Renal cortical epithelial cell (primary cell): ENCODE measurements at places on chromosomes 12 and 14.
A peak's percentile ranks its signal among the peaks of the same experiment; 100 is the strongest.

GRCh38 chr12:76020731-76021672 is 10.6 kb downstream of the PHLDA1 start:
- DNase-seq: peak; percentile 99

- peak; percentile 41 for DNase-seq
Measured at GRCh38 chr14:67941456-67942018, 122.0 kb downstream of the RAD51B start.

DNA sequence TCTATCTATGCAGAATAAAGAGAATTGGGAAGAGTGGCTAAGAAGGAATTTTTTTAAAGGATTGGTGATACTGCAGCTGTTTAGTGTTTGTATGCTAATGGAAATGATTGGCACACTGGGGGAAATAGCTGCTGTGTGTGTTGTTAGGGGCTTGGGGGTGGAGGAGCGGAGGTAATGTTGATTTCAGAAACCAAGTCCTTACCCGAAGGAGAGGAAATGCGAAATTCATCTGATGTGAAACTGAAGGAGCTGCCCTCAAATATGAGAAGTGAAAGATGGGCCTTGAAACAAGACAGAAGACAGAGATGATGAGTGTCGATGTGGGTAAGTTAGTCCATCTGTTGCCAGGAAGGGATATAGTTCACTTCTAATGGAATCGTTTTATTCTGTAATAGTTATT is 21.2 kb upstream of the RNASE12 start:
- DNase-seq: no peak

GRCh38 chr12:26122061-26122680 is 2.7 kb downstream of the BHLHE41 start:
- no peak for DNase-seq

DNA sequence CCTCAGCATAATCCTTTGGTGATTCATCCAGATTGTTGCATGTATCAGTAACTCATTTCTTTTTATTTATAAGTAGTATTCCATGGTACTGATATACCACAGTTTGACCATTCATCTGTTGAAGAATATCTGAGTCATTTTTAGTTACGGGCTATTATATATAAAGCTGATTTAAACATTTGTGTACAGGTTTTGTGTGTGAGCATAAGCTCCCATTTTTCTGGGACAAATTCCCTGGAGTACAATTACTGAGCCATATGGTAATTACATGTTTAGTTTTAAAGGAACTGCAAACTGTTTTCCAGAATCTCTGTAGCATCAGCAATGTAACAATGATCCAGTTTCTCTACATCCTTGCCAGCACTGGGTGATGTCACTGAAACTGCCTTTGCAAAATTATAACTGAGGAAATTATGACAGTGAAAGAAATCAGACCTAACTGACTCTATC is 236.2 kb upstream of the KRR1 start:
- DNase-seq: peak; percentile 77

- DNase-seq: no peak
Measured at GRCh38 chr12:2222691-2223090, 169.9 kb downstream of the CACNA1C start.

GRCh38 chr14:37586797-37587130 is 8.3 kb downstream of the FOXA1 start:
- no peak for DNase-seq

- DNase-seq: no peak
Measured at GRCh38 chr12:14558473-14558959, 9.2 kb downstream of the PLBD1 start.

- no peak for DNase-seq
Measured at GRCh38 chr12:107493666-107494065, 191.9 kb upstream of the PWP1 start.

DNA sequence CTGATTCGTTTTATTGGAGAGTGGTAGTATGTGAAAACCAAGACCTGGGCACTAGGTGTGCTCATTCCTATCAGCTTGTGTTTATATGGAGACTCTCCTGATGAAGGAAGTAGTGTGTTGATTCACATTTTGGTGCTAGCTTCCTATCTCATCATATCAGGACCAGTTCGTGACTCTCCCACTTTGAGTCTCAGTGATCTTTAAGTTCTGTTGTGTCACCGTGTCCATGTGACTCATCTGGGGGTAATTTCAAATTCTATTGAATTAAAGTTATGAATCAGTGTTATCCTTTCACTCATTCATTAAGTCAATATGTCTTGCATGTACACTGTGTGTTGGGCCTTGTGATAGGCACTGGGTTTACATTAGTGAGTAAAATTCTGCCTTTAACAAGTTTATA is 180.2 kb downstream of the CACNA1C start:
- no peak for DNase-seq

DNA sequence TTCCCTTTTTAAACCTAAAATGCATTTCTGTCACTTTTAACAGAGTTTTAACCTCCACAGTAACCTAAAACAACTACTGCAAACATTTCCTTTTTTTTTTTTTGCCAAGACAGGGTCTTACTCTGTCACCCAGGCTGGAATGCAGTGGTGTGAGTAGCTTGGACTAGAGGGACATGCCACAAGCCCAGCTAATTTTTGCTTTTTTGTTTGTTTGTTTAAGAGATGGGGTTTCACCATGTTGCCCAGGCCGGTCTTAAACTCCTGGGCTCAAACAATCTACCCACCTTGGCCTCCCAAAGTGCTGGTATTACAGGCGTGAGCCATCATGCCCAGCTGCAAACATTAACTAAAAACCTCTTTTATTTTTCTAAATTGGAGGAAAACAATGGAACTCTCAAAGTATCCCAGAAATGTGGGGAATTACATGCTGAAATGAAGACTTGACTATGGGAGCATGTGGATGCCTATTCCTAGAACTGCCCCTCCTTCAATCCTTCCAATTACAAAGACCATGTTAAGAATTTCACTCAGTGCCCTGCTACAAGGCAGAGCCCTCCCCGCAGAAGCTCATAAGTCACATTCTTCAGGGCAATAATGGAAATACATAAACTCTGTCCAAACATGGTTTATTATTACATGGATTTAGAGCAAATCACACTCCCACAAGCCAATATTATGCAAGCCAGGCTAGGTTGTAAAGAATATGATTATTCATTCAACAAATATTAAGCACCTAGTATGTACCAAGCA is 66.9 kb downstream of the C12orf56 start:
- peak; percentile 10 for DNase-seq

DNA sequence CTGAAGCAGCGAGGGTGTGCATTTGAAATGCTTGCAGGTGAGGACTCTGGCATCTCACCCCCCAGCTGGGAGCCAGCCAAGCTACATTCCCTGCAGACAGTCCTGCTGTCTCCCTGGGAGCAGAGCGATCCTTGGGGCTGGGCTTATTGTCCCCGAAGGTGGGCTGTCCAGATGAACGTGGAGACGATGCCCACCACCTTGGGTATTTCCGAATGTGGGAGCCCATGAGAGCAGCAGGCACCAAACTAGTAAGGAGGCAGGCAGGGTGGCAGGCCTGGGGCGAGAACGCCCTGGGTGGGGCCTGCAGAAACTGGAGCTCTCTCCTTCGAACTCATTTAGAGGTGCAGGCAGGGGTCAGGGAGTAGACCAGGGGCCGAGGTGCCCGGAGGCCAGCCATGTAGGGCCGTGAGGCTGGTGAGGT is 18.5 kb downstream of the ZBTB42 start:
- DNase-seq: no peak

DNA sequence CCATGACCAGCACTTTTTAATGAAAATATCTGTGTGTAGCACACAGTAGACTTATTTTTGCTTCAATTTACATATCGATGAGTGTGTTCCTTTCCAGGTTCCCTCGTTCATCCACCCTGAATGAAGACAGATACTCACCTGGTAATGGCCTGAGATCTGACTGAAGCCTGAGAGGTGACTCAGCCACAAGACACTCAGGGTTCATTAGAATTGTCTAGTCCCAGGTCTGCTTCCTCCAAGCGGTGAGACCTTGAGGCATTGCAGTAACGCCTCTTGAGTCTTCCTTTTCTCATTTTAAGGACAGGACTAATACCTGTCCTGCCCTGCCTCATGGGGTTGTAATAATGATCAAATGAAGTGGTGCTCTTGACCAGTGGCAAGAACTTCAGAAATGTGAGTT is 11.5 kb upstream of the KCNK13 start:
- DNase-seq: no peak

GRCh38 chr12:122161682-122162081 is 12.3 kb downstream of the IL31 start:
- no peak for DNase-seq

- DNase-seq: no peak
Measured at GRCh38 chr14:58765418-58765831, 127.7 kb downstream of the DACT1 start.

GRCh38 chr14:70148351-70148750 is 40.4 kb downstream of the SLC8A3 start:
- DNase-seq: no peak

- no peak for DNase-seq
Measured at GRCh38 chr12:10614056-10614370, 604 bp upstream of the MAGOHB start.

- DNase-seq: peak; percentile 10
Measured at GRCh38 chr14:22737052-22737451, 29.4 kb upstream of the OXA1L start.

GRCh38 chr12:27975222-27976136 is 2.9 kb upstream of the PTHLH start:
- peak; percentile 35 for DNase-seq

DNA sequence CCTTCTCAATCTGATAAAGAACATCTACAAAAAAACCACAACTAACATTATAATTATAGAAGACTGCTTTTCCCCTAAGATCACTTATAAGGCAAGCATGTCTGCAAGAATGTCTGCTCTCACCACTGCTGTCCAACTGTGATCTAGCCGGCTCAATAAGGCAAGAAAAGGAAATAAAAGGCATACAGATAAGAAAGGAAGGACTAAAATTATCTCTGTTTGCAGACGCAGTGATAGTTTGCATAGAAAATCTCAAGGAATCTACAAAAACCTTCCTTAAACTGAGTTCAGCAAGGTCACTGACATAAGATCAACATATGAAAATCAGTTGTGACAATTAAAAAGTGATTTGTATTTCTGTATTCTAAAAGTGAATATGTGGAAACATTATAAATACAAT is 138.0 kb upstream of the EGLN3 start:
- DNase-seq: no peak

DNA sequence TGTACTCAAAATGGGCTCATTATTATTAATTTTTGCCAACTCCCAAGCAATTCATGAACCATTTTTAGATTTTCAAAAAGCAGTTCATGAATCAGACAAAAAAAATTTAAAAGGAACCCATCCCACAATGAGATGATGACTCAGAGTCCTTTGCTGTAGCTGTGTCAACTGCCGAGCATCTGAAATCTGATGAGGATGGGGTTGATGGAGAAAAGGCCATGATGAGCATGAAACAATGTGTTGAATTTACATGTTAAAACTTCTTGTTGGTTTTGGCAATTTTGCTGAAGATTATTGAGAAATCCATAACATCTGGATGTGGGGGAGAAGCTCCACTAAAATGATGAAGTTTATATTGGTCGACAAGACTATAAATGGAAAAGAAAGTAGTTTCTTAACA is 378.0 kb downstream of the FOXG1 start:
- no peak for DNase-seq

- peak; percentile 62 for DNase-seq
Measured at GRCh38 chr14:69387311-69387710, 10.8 kb downstream of the ERH start.

DNA sequence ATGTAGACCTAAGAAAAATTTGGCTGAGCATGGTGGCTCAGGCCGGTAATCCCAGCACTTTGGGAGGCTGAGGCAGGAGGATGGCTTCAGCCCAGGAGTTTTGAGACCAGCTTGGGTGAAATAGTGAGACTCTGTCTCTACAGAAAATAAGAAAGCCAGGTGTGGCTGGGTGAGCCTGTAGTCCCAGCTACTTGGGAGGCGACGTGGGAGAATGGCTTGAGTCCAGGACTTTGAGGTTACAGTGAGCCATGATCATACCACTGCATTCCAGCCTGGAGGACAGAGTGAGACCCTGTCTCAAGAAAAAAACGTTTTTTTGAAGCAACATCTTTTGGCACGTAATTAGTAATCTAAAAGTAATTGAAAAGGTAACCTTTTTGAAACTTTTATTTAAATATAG is 70.9 kb downstream of the FERMT2 start:
- peak; percentile 48 for DNase-seq

- DNase-seq: peak; percentile 15
Measured at GRCh38 chr12:109549613-109550270, 23.6 kb downstream of the MMAB start.

DNA sequence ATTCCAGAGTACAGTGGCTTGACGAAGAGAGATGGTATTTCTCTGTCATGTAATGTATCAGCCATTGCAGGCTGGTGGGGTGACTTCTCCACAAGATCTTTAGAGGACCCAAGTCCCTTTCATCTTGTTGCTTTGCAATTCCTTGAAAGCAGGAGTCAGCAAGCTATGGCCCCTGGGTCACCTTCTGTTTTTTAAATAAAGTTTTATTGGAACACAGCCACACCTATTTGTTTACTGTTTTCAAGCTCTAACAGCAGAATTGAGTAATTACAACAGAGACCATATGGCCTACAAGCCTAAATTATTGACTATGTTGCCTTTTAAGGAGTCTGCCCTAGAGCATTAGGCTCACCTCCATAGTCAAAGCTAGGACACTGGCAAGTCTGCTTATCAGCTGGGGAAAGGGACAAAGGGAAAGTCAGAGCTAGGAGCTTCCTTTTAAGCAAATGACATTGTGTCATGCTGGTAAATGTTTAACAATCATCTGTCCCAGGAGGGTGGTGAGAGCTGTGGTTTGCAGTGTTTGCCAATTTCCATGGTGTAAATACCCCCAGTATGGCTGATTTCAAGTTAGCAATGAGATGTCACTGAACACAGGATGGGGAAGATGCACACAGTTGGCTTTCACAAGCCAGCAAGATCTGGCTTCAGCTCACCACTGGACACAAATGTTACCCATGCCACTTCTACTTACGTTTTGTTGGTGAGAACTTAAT is 87.7 kb upstream of the PWP1 start:
- peak; percentile 26 for DNase-seq

- peak; percentile 16 for DNase-seq
Measured at GRCh38 chr12:22670762-22671161, 45.8 kb downstream of the ETNK1 start.

DNA sequence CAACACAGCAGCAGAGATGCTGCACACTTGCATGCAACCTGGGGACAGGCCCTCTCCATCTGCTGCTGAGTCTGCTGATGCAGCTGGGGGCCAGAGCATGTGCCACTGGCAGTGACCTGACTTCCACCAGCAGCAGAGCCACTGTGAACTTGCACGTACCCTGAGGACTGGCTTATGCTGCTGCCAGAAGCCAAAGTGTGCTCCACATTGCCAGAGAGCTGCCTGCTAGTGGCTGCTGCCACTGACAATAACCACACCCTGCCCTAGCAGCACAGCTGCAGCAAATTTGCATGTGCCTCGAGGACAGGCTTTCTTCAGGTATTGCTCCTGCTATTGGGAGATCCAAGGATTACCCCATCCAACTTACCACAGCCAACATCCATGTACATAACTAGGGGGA is 4.5 kb upstream of the PRR4 start:
- DNase-seq: no peak

DNA sequence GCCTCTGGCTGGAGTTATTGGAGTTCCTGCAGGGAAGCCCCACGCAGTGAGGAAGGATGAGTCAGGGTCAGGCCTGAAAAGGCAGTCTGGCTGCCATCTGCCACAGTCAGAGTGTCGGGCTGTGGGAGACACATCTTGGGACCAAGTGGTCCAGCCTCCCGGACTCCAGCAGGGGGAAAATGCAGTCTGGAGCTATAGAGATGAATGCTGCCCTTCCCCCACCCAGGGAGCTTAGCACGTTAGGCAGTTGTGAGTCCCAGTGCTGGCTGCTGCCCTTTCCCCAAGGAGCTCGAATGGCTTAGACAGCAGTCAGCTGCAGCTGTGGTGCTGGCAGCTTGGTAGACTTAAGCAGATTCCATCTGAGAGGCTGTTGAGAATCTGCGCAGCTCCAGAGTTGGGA is 8.2 kb upstream of the NTS start:
- DNase-seq: no peak
